Naive B cell (primary cell): ENCODE measurements at places on chromosomes 5 and 9.

GRCh38 chr9:100515578-100516494 is 42.9 kb downstream of the TMEFF1 start:
- no peak for DNase-seq

GRCh38 chr9:129714511-129715061 is 38.3 kb downstream of the PTGES start:
- DNase-seq = no peak

GRCh38 chr5:82885627-82886389 is 191.4 kb downstream of the TMEM167A start:
- no peak for DNase-seq

DNA sequence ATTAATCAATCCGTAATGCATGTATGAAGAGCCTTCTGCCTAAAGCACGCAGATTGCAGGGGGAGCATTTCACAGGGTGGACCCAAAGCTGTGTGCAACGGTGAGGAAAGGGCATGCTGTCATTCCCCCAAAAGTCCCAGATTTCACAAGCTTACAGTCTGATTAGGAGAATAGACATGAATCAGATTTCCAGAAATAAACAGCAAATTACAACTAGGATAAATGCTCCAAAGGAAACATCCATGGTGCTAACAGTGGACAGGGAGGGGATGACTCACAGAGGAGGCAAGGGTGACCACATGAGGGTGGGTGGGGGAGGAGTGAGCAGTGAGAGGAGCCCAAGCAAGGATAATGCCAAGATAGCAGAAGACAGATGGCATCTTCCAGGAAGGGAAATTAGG is 258.4 kb upstream of the TAS2R1 start:
- DNase-seq = no peak

- peak; percentile 42 for DNase-seq
Measured at GRCh38 chr9:35650341-35651158, at the start of gene SIT1. TSS of gene SIT1 (minus strand) at chr9:35650931. CDS start at chr9:35650853, 78 bp downstream.

DNA sequence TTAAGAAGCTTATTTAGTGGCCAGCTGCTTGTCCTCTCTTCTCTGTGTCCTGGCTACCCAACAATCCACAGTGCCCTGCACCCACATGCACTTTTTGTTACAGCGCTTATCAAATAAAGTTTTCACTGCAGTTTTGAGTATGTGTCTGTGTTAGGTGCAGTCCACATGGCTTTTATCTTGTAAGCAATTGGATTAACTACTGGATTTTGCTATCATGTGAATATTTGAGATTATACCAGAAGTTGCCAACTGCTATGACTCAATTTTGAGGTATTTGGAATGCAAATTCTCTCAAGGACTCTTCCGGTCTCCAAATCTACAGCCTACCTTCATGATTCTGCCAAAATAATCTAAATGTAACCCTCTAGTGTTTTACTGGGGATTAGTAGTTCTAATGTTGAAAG is 690.2 kb downstream of the NR2F1-AS1 start:
- no peak for DNase-seq

DNA sequence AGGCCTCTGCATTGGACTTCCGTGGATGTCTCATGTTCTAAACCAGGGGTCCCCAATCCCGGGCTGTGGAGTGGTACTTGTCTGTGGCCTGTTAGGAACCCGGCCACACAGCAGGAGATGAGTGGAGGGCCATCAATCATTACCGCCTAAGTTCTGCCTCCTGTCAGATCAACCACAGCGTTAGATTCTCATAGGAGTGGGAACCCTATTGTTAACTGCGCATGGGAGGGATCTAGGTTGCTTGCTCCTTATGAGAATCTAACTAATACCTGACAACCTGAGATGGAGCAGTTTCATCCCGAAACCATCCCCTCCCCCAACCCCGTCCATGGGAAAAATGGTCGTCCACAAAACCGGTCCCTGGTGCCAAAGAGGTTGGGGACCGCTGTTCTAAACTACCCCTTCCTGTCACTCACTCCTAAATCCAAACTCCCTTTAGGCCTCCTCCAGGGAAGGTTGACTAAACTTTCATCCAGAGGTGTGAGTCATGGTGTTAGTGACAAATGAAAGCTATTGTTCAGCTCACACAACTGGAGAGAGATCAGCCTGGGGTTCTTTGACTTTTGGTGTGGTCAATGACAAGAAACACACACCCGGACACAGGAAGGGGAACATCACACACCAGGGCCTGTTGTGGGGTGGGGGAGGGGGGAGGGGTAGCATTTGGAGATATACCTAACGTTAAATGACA is 9.5 kb downstream of the KCNV2 start:
- DNase-seq = no peak

- no peak for DNase-seq
Measured at GRCh38 chr5:58235299-58235698, 224.6 kb downstream of the PLK2 start.

DNA sequence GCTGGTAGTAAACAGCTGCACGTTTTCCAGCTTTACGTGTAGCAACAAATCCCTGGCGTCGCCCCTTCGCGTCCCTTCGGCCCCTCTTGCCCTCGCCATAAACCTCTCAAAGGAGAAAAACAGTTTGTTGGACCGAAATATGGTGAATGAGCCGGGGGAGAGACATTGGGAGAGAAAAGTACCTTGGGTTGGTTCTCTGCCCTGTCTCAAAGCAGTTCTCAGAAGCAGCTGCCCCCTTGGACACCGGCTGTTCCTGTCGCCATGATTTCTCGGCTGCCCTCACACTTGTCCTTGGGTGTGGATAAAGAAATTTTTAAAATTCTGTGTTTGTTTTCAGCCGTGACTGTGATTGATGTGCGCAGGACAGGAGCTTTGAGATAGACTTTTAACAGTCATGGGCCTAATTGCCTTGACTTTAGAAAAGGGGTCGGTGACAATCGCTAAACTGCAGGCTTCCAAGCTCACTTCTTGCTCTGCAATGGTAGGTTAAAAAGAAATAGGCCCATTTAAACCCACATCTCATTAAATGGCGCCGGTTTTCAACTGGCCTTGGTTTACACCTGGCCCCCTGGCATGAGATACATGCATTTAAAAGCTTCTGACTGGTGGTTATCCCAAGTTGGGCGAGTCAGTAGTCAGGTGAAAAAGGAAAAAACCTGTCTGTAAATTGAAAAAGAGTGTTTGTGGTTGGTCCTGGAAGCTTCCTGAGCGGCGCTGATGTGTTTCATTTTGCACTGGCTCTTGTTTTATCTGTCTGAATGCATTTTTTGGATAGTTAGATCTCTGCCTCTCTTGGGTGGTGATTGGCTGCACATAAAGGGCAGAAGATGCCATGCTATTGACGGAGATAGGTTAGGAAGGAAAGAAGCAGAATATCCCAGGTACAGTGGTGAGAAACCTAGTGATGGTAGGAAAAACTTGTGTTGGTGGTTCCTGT is 983 bp downstream of the RCL1 start:
- DNase-seq = no peak

- no peak for DNase-seq
Measured at GRCh38 chr5:63401436-63402046, 560.7 kb downstream of the HTR1A start.

DNA sequence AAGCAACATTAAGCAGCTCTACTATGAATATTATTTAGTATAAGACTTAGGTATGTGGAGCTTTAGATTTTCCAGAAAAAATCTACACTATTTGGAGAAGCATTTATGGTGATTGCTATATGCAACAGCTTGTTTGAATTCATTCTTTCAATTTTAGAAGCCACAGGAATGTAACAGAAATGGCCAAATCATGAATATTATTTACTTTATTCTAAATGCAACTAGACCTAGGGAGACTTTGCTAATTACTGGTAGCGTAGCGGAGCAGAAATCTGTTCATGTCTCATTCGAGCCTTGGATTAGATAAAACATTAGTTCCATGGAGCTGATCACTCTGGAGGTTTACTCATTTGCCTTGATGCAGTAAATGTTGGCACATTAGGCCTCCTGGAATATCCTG is 290.2 kb downstream of the ZNF608 start:
- no peak for DNase-seq

DNA sequence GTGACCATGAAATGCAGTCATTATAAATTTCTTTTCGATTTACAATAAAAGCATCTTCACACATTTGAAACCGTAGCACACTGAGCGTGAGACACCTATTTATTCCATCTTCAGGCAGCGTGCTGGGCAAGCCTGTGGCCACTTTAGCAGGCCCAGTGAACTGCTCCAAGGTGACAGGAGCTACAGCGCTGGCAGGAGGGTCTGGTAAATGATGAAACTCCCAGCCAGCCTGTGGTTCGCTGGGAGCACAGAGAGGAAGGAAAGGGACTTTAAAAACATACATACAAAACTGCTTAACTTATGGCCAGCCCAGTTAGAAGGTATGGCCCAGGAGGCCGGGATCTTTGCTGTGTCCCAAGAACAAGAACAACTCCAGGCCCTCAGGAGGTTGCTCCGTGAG is 5.1 kb downstream of the RAPGEF1 start:
- DNase-seq = no peak

DNA sequence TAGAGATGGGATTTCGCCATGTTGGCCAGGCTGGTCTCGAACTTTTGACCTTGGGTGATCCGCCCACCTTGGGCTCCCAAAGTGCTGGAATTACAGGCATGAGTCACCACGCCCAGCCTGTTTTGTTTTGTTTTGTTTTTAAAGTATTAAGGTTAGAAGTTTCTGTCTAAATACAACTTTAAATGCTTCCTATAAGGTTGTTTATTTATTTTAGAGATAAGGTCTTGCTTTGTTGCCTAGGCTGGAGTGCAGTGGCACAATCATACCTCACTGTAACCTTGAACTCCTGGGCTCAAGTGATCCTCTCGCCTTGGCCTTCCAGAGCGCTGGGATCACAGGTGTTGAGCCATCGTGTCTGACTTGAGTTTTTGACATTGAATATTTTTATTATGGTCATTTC is 11.4 kb downstream of the MRRF start:
- DNase-seq = no peak

- DNase-seq = no peak
Measured at GRCh38 chr5:151284392-151284967, 19.1 kb downstream of the SLC36A3 start.

GRCh38 chr5:105868038-105868780 is 1802.5 kb downstream of the EFNA5 start:
- no peak for DNase-seq

GRCh38 chr9:137791947-137792346 is 85.6 kb upstream of the CACNA1B start:
- no peak for DNase-seq

DNA sequence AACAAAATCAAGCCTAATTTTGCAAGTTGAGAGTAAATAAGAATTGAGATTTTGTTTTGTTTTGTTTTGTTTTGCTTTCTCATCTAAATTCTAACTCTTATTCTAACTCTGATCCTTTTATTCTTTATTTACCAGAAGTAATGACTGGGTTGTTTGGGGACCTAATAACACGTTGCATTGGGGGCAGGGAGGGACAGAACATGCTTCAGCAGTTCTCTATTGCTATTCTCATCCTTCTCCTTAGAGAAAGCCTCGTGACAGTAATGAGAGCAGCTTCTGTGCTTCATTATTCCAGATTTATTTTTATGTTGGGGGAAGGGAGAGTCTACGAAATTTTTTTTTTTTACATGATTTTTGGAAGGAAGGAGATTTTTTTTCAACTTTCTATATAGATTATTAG is 21.1 kb downstream of the CPEB4 start:
- DNase-seq = no peak
